Activated CD4-positive, alpha-beta T cell treated with anti-CD3 and anti-CD28 coated beads for 36 hours (primary cell): ENCODE measurements at places on chromosomes 16 and 17. TPM values are rescaled to one million over a fixed set of nuclear protein-coding genes. Genes with fewer than 3 reads are reported as not detected.

DNA sequence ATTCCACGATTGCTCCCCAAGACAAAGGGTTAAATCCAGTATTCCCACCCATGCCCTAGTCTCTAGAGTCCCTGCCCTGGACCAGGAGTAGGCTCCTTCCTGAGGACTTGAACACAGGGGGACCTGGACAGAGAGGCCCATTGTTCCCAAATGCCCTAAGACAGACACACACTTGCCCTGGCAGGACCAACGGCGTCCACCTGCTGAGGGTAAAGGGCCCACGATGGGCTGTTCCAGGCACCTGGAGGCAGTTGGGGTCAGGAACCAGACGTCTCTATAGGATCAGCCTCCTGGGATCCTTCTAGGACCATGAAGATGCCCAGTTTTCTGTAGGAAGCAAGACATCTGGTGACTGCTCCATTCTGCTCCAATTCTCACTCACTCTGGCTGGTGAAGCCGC is 39.3 kb downstream of the TNFRSF13B start:
- H3K4me1 ChIP-seq: peaks cover 5% of the 10 kb centered on the region
- no peaks in the 10 kb centered on the region for H3K27me3 ChIP-seq
- H3K27ac ChIP-seq: no peak overlapping the region
- no peak for DNase-seq
- no peak overlapping the region for H3K4me3 ChIP-seq

DNA sequence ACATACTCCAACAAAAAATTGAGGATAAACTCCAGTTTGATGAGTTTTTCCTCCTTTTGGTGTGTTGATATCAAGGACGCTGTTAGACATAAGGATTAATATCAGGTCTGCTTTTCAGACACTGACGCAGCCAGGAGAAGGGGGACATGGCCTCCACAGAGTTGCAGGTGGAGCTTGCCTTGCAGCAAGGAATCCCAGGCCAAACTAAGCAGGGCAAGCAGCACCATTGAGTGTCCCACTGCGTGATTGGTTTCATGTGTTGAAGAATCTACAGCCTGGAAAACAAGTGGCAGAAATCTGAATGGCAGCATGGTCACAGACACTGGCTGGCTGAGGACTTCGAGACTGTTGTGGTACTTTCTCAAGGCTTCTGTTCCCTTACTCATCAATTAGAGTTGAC is 777.6 kb downstream of the KCNJ18 start:
- H3K4me3 ChIP-seq: no peak overlapping the region
- H3K4me1 ChIP-seq: no peaks in the 10 kb centered on the region
- H3K27me3 ChIP-seq: no peaks in the 10 kb centered on the region
- no peaks in the 10 kb centered on the region for H3K36me3 ChIP-seq
- H3K27ac ChIP-seq: no peak overlapping the region

DNA sequence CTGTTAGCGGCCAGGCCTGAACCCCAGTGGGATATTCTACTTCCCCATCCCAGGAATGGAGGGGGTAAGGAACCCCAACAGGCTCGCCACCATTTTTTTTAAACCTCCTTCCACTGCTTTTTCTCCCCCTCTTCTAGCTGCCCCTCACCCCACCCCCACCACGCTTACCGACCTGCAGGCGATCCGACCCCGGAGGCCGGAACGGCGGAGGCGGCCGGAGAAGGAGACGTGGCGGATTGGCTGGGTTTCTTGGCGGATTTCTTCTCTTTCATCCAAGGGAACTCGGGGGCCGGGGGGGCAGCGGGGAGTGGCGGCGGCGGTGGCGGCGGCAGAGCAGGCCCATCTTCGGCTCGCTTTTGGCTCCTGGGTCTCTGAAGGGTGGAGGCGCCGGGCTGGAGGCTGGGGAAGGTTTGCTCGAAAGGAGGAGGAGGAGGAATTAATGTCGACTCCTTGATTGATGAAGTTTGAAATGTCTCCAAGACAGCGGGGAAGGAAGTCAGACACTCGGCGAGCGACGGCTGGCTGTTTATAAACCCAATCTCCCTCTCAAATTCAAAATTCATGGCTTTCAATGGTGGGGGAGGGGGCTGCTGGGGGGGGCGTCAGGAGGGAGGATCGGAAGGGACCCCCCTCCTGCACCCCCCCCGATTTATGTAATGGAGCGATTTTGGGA is 424 bp downstream of the HOXB2 start:
- peak; percentile 44 for DNase-seq
- peaks cover 46% of the 10 kb centered on the region for H3K27me3 ChIP-seq
- H3K4me1 ChIP-seq: peaks cover 33% of the 10 kb centered on the region
- no peaks in the 10 kb centered on the region for H3K36me3 ChIP-seq
- H3K27ac ChIP-seq: peak overlapping the region; percentile 78

- H3K4me1 ChIP-seq: peaks cover 84% of the 10 kb centered on the region
- H3K27ac ChIP-seq: peak overlapping the region; percentile 89
- H3K27me3 ChIP-seq: no peaks in the 10 kb centered on the region
- H3K4me3 ChIP-seq: peak overlapping the region; percentile 26
Observed at GRCh38 chr16:27450196-27450549, 48.2 kb downstream of the IL21R start.

- H3K27ac ChIP-seq: no peak overlapping the region
- no peaks in the 10 kb centered on the region for H3K36me3 ChIP-seq
- no peak overlapping the region for H3K4me3 ChIP-seq
- no peaks in the 10 kb centered on the region for H3K4me1 ChIP-seq
Observed at GRCh38 chr17:79315358-79316105, 240.9 kb downstream of the ENGASE start.

DNA sequence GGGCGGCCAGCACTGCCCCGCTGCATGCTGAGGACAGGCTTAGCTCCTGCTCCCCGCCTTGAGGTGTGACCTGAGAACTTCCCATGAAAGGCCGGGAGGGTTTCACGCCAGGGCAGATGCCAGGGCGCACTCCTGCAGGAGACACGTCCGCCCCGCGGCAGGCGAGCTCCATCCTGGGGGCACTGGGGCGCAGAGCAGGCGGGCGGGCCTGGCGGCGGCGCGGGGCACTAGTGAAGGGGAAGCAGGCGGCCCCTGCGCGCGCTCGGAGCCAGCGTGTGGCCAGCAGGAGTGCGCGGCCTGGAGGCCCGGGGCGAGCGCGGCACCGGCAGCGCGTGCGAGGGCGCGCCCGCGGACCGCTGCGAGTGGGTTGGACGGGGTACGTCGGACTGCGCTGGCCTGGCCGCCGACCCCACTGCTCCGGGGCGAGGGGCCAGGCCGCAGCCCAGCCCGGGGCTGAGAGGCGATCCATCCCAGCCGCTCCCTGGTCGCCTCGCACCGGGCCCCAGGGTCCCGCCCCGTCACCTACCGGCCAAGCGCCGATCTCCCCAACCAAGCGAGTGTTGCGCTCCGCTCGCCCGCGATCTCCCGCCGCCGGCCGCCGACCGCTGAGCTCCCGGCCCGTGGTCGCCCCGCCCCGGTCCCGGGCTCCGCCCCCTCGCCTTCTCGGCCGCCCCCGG is at the start of gene MAP3K14:
TSS of gene MAP3K14 (minus strand) at position 587 of the 677 bp plus-strand sequence. CDS start 26,275 bp downstream, outside the sequence.
- peak within 1 kb of the TSS; percentile 99 for H3K27ac ChIP-seq
- no peaks in the 10 kb centered on the region for H3K27me3 ChIP-seq
- H3K36me3 ChIP-seq: peaks cover 42% of the 10 kb centered on the region
- peaks cover 65% of the 10 kb centered on the region for H3K4me1 ChIP-seq
- peak within 1 kb of the TSS; percentile 91 for H3K4me3 ChIP-seq

DNA sequence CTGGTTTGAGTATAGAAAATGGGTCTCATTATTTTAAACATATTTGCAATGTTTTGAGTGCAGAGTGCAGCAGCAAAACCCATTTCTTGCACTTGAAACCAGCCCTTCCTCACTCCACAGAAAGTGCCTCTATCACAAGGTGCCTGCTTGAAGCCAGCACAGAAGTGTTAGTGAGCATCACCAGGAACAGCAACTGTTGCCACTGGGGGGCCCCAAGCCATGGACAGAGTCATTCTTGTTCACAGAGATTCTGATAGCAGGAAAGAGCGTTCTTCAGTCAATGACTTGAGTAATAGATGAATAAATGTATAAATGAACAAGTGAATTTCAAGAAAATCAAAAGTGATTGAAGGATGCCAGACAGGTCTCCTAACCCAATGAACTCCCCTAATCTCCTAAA is 45.6 kb downstream of the CHD9NB start:
- no peaks in the 10 kb centered on the region for H3K4me1 ChIP-seq
- no peak overlapping the region for H3K4me3 ChIP-seq
- no peak overlapping the region for H3K27ac ChIP-seq

DNA sequence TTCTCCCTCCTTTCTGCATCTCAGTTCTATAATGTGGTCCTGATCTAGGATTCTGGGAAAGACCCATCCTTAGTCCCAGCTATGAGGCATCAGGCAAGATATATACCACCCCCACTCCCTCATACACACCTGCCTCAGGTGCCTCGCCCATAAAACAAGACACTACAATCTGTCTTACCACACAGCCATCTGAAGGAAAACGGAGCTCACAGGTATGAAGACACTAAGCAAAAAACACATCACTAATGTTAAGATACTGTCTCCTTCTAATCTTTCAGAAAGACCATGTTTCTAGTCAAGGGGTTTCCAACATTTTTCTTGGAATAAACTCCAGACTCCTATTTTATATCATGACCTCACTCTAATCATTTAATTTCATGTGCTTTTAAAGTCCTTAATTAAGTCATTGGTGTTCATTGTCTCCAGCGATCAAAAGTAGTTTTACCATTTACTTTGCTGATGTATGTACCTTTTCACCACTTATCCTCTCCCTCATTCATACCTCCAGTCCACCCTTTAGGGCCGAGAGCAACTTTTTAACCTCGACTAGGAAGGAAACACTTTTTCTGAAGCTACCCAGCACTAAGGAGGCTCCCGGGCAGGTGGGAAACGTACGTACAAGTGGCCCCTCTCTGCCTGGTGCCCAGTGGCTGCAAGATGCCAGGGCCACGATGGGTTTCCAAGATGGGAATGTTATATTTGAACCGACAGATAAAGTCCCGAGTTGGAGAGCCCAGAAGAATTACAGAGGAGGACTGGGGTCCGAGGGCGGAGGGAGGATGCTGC is 979 bp downstream of the MAP3K14 start:
- peaks cover 49% of the 10 kb centered on the region for H3K36me3 ChIP-seq
- no peak for DNase-seq
- H3K4me1 ChIP-seq: peaks cover 65% of the 10 kb centered on the region
- H3K4me3 ChIP-seq: peak overlapping the region; percentile 91
- H3K27ac ChIP-seq: peak overlapping the region; percentile 99

DNA sequence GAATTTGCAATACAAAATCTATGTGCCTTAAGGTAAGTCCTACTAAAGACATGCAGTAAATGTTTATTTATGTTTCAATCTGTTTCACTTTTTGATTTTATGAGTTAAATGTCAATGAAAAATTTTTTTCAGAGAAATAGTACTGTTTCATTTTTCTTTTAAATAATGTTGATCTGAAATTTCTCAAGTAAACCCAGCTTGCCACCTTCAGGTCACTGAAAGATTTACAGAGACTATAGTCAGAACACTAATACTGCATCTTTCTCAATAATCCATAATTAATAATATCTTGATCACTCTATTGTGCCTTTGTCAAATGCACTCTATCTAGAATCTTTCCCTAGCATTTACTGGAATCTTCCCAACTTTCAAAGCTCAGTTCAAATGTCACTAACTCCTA is 6.5 kb upstream of the DHX40 start:
- no peaks in the 10 kb centered on the region for H3K4me1 ChIP-seq
- no peaks in the 10 kb centered on the region for H3K36me3 ChIP-seq

- no peaks in the 10 kb centered on the region for H3K36me3 ChIP-seq
- DNase-seq: no peak
- peaks cover 53% of the 10 kb centered on the region for H3K4me1 ChIP-seq
- H3K27me3 ChIP-seq: no peaks in the 10 kb centered on the region
- no peak overlapping the region for H3K4me3 ChIP-seq
Observed at GRCh38 chr17:17108451-17109049, 66.3 kb downstream of the MPRIP start.

GRCh38 chr16:30875871-30876801 is 17.7 kb downstream of the BCL7C start:
- H3K27ac ChIP-seq: peak overlapping the region; percentile 93
- H3K36me3 ChIP-seq: peaks cover 21% of the 10 kb centered on the region
- H3K27me3 ChIP-seq: no peaks in the 10 kb centered on the region

- no peak for DNase-seq
- no peaks in the 10 kb centered on the region for H3K27me3 ChIP-seq
- H3K4me3 ChIP-seq: no peak overlapping the region
- H3K4me1 ChIP-seq: peaks cover 4% of the 10 kb centered on the region
Observed at GRCh38 chr16:81816793-81817210, 37.7 kb downstream of the PLCG2 start.

- H3K4me3 ChIP-seq: no peak overlapping the region
- no peak for DNase-seq
- H3K27me3 ChIP-seq: no peaks in the 10 kb centered on the region
- no peaks in the 10 kb centered on the region for H3K4me1 ChIP-seq
- H3K27ac ChIP-seq: no peak overlapping the region
- H3K36me3 ChIP-seq: no peaks in the 10 kb centered on the region
Observed at GRCh38 chr16:63922560-63922959, 1199.3 kb downstream of the CDH11 start.

DNA sequence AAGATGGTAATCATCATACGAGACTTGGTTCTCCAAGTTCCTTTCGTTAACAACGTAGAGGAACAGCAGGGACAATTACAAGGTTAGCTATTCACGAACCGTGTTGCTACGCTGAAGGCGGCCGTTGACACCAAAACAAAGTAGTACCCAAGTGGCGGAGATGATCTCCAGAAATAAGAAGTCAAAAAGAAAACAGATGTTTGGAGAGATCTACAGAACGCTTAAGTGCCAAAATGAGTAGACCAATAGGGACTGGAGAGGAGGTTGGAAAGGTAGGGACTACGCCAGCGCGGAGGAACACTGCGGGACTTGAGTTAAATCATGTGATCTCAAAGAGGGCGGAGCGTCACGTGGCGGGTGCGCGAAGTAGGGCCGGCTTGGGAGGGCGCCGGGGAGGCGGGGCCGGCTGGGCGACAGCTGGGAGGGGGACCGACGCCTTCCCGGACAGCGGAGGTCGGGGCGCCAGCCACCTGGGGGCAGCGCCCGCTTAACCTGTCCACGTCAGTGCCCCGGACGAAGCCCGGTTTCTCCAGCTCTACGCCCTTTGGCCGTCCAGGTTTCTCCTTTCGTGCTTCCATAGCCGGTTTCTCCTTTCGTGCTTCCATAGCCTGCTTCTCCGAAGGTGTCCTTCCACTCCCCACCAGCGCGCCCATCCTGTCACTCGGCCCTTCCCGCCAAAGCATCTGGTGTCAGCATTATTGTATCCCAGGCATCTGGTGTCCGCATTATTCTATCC is 636 bp upstream of the GABARAP start:
- peak; percentile 95 for DNase-seq
- H3K36me3 ChIP-seq: peaks cover 36% of the 10 kb centered on the region
- H3K27me3 ChIP-seq: no peaks in the 10 kb centered on the region
- peak overlapping the region; percentile 98 for H3K27ac ChIP-seq
- H3K4me1 ChIP-seq: peaks cover 41% of the 10 kb centered on the region

HBM gene
- not detected for total RNA-seq

TBC1D3I gene
- total RNA-seq: 0.28 TPM

ACE gene
- 0.26 TPM for total RNA-seq

VAT1L gene
- 0.05 TPM for total RNA-seq

RPH3AL gene
- total RNA-seq: 1.4 TPM

MT2A gene
- total RNA-seq: 114 TPM

CA4 gene
- not detected for total RNA-seq

DUS1L gene
- total RNA-seq: 119 TPM

SLC12A3 gene
- total RNA-seq: not detected

LITAFD gene
- total RNA-seq: not detected
